Stimulated activated CD8-positive, alpha-beta memory T cell treated with anti-CD3 and anti-CD28 coated beads, Interleukin-15, amount 100 ng/mL, for 4 hours (primary cell): ENCODE measurements at places on chromosomes 12 and 14.

DNA sequence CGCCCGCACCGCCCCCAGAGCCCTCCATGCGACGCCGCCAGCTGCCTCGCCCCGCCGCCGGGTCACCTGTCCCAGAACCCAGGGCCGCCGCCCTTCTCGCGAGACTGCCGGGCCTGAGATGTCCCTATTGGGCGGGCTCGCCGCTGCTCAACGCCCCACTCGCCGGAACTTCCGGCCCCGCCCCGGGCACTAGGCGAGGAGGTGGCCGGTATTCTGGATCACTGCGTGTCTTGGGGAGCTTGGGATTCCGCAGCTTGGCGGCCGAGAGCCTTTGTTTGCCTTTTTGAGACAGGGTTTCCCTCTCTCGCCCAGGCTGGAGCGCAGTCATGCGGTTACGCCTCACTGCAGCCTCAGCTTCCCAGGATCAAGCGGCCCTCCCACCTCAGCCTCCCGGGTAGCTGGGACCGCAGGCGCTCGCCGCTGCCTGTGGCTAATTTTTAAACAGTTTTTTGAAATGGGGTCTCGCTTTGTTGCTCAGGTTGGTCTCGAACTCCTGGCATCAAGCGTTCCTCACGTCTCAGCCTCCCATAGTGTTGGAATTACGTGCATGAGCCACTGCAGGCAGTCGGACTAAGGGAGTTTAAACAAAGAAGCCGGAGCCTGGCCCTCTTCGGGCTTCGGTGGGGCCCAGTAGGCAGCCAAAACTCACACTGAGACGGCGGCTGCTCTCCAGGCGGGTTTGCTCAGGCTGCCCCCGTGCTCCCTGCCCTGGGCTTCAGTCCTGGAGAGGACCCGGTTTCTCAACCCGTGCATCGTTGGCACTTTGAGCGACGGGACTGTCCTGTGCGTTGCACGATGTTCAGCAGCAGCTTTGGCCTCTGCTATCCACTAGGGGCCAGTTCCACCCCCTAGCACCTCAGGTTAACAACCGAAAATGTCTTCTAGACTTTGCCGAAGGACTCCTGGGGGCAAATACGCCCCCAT, at the start of gene SLC15A4:
Gene SLC15A4, minus strand, starts transcription at position 43 of the 924 bp plus-strand sequence. Its CDS starts 15 bp downstream, at position 28.
- DNase-seq = peak; percentile 85

DNA sequence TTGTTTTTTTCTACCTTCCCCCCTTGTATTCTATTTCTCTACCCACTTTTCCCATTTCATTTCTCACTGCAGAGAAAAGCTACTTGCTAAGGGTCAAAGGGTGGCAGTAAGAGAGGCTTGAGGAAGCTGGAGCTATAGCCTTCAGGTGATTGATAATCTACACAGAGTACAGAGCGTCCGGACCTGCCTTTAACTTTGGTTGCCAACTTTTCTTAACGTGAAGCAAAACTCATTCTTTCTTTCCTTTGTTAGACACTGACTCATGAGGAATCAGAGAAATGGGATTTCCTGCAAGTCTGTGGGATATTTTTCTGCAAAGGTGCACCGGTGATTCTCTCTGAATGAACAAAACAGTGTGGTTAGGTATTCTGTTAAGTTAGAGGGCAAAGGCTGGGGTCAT, 133.3 kb downstream of the RMST start:
- no peak for DNase-seq

DNA sequence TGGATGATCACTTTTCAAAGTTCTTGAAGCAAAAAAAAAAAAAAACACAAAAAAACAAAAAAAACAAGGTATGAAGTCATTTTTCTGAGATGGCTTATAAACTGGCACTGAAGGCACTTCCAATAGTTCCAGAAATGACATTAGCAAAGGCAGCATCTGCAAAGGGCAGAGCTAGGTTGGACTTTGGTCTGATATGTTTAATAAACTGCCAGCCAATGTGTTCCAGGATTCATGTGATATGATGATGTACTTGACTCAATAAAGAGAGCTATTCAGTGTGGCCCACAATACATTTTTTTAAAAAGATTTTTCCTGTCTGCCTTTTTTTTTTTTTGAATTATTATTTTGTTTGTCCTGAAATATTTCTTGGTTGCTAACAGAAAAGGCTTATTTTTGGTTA, 79.6 kb downstream of the VRK1 start:
- no peak for DNase-seq

DNA sequence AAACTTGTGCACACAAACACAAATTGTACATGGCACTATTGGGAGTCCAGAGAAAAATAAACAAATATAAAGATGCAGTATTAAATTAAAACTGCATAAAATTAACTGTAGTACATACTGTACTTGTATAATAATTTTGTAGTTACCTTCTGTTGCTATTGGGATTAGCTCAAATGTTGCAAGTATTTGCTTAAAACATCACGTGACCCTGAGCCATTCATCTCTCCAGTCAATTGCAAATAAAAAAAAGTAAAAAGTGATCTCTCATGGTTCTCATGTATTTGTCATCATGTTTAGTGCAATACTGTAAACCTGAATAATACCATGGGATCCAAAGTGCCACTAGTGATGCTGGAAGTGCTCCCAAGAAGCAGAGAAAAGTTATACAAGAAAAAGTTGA, 88.1 kb upstream of the NAV3 start:
- no peak for DNase-seq

DNA sequence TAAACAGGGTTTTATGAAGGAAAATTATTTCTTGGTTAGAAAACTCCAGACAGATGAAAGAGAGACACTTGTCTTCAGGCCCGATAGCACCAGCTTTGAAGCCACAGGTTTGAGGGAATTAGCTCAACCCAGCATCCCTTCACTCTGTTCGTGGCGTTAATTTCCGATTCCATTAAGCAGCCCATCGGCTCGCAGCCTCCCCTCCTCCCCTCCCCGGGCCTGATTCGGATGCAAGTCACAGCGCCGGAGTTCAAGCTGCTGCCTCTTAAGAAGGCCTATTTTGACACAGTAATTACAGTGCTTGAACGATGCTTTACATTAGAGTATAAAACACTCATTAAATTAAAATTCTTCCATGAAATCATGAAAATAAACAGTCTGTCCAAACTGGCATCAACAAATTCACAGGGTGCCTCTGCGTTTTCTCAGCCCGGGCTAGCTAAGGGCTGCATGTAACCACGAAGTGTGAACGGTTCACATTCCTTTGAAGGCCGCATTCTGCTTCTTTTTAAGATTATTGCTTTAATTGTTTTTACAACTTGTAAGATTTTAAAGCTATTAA, 145.8 kb downstream of the DICER1 start:
- DNase-seq = no peak

DNA sequence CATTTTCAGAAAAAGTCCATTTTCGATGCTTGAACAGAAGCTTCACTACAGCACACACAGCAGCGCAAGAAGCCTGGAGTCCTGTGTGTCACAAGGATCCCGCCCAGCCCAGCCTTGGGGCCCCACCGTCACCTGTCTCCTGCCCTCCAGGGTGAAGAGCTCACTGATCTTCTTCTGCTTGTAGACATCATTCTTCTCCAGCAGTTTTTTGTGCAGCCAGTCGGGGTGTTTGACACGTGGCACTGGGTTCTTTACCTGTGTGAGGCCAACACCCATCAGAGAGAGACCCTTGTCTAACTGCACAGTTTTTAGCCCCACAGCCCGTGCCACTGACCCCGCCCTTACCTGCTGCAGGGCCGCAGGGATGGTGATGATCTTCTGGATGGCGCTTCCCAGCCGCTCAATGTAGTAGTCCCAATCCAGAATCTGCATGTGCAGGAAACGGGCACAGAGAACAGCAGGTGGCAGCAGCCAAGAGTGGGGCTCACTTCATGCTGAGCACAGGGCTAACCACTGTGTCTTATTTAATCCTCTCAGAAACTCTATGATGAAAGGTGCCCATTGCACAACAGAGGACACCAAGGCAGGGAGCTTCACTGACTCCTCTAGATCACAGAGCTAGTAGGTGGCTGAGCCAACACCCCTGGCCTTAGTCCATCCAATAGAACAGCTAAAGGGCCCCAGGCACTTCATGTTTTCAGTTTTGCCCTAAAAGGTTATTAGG, 30.0 kb downstream of the POLE start:
- DNase-seq = no peak

- no peak for DNase-seq
These were observed 398.9 kb downstream of the EGLN3 start for GRCh38 chr14:33551963-33552362.

DNA sequence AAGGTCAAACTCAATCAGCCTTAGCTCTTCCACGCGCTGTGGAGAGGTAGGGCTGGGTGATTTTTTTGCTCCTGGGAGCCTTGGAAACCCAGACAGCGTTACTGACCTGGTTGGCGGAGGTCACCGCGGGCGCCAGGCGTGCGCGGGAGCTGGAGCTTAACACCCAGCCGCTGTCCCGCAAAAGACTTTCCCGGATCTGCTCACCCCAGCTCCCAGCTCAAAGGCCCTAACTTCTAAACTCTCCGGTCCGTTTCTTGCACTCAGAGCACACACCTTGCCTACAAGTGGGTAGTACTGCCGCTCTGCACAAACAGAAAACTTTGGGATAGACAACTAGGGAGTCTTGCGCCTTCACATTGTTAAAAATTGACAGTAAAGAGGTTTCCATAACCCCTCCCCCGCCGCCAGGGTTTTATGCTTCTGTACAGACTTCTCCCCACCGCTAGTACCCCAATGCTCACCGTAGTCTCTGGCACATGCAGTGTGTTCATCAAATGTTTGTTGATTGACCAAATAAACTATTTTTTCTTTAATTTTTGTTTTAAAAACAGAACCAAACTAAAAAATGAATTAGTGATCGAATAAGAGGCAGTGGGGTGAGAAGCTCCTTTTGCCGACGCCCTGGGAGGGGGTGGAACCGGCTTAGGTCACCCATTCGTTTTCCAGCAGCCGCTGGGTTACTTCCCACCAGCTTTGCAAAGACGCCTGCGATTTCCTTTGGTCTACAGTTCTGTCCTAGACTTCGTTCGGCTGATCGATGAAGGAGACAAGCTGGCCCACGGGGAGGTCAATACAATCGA, 12.7 kb upstream of the TBX3 start:
- DNase-seq = no peak

- DNase-seq = no peak
These were observed 141.8 kb downstream of the ZFP36L1 start for GRCh38 chr14:68651075-68651474.

GRCh38 chr12:44287545-44287944, 451.7 kb downstream of the TMEM117 start:
- no peak for DNase-seq

- no peak for DNase-seq
These were observed 43.9 kb downstream of the DIO3 start for GRCh38 chr14:101604935-101605780.

- DNase-seq = no peak
These were observed 30.8 kb downstream of the TMTC3 start for GRCh38 chr12:88172844-88173407.

DNA sequence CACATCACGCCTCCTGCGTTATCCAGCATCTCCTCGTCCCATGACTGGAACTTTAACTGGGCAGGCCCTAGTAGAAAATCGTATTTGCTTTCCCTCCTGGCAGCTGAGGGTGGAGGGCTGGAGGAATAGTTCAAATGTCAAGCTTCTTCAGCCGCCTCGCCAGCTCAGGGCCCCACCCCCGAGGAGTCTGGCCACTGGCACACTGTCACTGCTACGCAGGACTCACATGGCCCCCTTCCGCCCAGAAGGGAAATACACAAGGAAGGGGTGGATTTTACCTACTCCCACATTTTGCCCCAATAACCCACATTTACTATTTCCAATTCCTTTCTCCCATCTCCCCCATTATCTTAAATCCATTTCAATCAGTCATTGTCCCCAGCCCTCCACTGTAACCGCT, 8.6 kb downstream of the SLC6A13 start:
- DNase-seq = no peak

GRCh38 chr12:94235848-94236247, 87.5 kb downstream of the PLXNC1 start:
- no peak for DNase-seq

DNA sequence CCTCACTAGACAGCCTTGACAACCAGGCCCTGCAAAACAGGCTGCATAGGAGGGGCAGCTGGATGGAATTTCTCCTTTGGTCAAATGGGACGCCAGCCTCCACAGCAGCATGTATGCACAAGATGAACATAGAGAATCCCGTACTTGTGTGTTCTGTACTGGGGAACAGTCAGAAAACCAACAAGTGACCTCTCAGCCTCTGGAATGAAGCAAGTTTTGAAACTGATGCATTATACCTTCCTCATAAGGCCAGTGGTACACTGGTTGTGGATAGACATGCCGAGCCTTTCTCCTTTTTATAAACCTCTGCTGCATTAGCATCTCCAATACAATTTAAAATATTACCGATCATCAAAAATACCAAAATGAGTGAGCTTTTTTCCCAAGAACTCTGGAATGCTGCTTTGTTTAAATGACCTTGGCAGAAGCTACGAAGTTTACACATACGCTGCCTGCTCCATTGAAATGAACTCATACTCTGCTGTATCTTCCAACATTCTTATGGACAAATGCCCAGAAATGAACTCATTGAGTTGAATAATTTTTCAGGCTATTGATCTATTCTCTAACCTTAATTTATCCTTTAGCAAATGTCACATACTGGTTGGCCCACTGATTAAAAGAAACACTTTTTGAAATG, 47.6 kb upstream of the FERMT2 start:
- DNase-seq = no peak
